Thyroid gland (tissue), 4 donors: ENCODE measurements at places on chromosomes 5 and 9. TPM values are rescaled to one million over a fixed set of nuclear protein-coding genes. Genes with fewer than 3 reads are reported as not detected.

SOX30 gene
- total RNA-seq, result 0.27 TPM

DNA sequence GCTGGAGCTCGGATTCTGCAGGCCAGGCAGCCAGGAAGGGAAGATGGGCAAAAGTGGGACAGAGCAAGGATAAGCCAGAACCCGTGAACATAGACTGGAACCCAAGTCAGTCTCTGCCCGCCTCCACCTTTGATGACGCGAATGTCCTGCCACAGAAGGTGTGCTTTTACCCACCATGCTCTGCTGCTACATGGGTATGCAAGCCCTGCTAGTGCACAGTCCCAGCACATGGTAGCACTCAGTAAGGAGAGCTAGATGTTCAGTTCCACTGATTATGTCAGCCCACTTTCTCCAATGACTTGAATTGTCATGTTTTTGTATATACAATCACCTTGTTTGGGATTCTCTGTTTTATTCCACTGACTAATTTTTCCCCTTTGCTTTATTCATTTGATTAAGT is 11.4 kb upstream of the CD72 start:
- H3K4me3 ChIP-seq, result no peak overlapping the region
- no peaks in the 10 kb centered on the region for H3K4me1 ChIP-seq
- no peaks in the 10 kb centered on the region for H3K27me3 ChIP-seq

DNA sequence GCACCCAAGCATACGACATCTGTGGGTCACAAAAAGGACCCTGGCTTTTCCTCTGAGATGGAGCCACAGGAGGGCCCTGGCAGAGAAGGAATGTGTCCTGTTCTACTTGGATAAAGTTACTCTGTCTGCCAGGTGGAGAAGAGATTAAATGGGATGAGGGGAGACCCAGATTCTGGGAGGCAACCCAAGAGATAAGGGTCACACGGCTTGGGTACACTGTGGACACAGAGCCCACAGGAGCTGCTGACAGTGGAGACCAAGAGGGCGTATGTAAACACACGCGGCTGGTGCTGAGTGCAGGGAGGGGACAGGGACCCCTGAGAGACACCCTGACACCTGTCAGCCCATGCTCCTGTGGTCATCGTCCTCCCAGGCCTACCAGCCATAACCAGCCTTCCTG is 6.2 kb downstream of the CDK20 start:
- no peak for DNase-seq
- H3K4me1 ChIP-seq, result no peaks in the 10 kb centered on the region
- no peaks in the 10 kb centered on the region for H3K27me3 ChIP-seq
- H3K36me3 ChIP-seq, result no peaks in the 10 kb centered on the region
- H3K27ac ChIP-seq, result no peak overlapping the region

GRCh38 chr5:102819634-102820033 is 64.5 kb downstream of the PAM start:
- DNase-seq, result no peak
- H3K4me1 ChIP-seq, result peaks cover 7% of the 10 kb centered on the region
- H3K36me3 ChIP-seq, result no peaks in the 10 kb centered on the region
- no peak overlapping the region for H3K27ac ChIP-seq
- H3K4me3 ChIP-seq, result no peak overlapping the region
- no peaks in the 10 kb centered on the region for H3K27me3 ChIP-seq

DNA sequence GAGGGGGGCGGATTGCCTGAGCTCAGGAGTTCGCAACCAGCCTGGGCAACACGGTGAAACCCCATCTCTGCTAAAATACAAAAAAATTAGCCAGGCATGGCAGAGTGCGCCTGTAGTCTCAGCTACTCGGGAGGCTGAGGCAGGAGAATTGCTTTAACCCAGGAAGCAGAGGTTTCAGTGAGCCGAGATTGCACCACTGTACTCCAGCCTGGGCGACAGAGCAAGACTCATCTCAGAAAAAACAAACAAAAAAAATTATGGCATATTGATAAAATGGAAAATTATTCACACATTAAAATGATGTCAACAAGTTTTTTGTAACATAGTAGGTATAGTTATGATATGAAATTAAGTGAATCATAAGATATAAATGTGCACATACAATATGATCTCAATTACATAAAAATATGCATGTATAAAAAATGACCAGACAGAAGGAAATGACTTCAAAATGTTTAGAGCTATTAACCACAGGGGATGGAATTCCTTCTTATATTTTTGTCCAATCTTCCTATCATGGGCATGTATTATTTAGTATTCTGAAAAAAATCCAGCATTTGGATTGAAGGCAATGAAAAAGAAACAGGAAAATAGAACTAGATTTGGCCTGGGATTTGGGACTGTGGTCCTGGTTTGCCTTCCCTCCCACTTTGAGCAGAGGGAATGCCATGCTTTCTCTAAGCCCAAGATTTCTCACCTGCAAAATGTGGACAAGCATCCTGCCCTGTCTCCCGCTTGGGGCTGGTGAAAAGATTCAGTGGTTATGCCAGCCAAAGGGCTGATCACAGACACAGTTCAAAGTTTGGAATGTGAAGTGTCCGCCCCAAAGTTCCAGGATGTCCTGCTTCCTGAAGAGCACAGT is 19.5 kb downstream of the SPAAR start:
- no peak overlapping the region for H3K27ac ChIP-seq
- H3K27me3 ChIP-seq, result no peaks in the 10 kb centered on the region
- H3K4me1 ChIP-seq, result peaks cover 22% of the 10 kb centered on the region
- no peaks in the 10 kb centered on the region for H3K36me3 ChIP-seq
- no peak for DNase-seq

DNA sequence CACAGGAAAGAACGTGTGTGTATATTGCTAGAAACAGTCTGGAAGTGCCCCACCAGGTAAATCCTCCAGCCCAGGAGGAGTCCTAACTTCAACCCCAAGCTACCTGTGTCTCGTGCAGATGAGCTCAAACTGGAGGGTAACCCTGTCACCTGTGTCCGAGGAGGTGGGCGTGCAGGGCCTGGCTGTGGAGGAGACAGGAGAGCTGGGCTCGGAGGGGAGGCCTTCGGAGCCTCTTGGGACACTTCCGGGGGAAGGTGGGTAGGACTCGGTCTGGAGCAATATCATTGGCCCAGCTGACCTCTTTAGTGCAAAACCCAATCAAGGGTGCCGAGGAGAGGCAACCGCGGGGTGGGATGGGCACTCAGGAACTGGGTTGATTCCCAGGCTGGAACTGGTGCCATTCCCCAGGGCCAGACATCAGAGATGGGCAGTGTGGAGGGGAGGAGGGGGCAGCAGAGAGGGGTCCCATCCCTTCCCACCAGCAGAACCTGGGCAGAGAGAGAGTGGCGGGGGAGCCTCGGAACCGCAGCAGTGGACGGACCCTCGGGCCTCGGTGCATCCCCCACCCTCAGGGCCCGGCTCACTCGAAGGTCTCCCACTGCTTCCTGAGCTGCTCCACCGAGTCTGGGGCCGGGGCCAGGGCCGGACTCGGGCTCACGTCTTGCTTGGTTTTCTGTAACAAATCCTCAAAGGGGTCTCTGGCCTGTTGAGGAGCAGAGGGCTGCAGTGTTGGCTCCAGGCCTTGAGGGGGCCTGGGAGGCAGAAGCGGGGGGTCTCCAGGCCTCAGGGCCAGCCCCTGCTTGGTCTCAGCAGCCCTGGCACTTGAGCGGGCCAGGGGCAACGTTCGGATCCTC is 25.1 kb downstream of the CRB2 start:
- no peak overlapping the region for H3K4me3 ChIP-seq
- no peaks in the 10 kb centered on the region for H3K36me3 ChIP-seq
- peaks cover 4% of the 10 kb centered on the region for H3K4me1 ChIP-seq
- H3K27me3 ChIP-seq, result no peaks in the 10 kb centered on the region

DNA sequence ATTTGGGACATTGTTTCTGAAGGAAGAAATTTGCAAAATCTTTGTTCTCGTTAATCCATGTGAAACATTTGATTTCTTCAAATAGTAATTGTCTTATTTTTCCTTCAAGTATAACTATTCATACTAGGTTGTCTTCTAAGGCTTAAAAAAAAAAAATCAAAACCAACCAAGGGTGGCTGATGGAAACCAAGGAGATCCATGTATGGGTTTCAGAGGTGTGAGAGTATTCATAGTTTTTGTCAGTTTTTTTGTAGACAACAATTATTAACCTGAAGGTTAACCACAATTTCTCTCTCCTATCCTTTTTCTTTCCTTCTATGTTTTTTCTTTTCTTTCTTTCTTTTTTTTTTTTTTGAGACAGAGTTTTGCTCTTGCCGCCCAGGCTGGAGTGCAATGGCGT is 35.4 kb downstream of the KDM4C start:
- no peaks in the 10 kb centered on the region for H3K27me3 ChIP-seq
- no peak overlapping the region for H3K27ac ChIP-seq
- DNase-seq, result no peak
- peaks cover 9% of the 10 kb centered on the region for H3K36me3 ChIP-seq
- H3K4me1 ChIP-seq, result peaks cover 3% of the 10 kb centered on the region

DNA sequence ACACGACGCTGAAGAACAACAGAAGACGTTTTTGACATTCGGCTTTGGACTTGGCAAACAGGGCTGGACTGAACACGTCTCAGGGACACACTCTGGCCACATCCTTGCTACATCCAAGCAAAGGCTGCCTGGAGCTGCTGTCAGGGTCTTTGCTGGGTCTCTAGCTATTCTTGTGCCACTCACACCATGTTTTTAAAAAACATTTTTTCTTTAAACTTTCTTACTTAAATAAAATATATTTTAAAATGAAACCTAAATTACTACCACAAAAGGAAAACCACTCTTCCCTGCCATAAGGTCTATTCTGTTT is 128.3 kb upstream of the PHYKPL start:
- DNase-seq, result no peak
- no peak overlapping the region for H3K27ac ChIP-seq
- H3K4me1 ChIP-seq, result peaks cover 12% of the 10 kb centered on the region
- no peak overlapping the region for H3K4me3 ChIP-seq
- no peaks in the 10 kb centered on the region for H3K27me3 ChIP-seq

FBP2 gene
- not detected for total RNA-seq

DNA sequence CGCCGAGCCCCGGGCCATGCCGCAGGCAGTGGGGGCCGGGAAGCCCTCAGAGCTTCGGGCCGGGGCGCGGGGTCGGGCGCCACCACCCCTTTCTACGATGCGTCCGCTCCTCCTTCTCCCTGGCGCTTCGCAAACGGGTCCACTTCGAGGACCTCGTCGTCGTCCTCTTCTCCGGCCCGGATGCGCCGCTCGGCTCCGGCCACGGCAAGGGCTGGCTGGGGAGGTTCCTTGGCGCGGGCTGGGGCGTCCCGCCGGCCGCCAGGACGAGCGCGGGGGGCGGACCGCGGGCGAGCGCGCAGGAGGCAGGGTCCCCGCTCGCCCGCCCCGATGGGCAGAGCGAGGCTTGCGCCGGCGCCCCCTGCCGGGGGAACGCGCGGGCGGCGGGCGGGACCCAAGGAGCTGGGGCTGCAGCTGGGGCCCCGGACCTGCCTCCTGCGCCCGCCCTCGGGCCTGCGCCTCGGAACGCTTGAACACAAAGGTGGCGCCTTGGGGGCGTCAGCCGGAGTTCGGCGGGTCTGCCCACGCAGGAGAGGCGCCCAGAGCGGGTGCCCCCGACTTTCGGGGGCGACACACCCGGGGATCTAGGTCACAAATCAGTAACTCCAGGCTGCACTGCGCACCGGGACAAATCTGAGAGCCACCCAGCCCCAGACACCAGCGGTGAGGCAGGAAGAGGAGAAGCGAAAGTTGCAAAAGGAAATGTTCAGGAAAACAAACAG is at the start of gene ROR2:
Gene ROR2 (minus strand): TSS at position 283 of the 719 bp plus-strand sequence.
- no peaks in the 10 kb centered on the region for H3K36me3 ChIP-seq
- no peaks in the 10 kb centered on the region for H3K27me3 ChIP-seq
- peak within 1 kb of the TSS; percentile 85 for H3K27ac ChIP-seq
- peaks cover 27% of the 10 kb centered on the region for H3K4me1 ChIP-seq
- H3K4me3 ChIP-seq, result peak within 1 kb of the TSS; percentile 71
- peak; percentile 87 for DNase-seq

DNA sequence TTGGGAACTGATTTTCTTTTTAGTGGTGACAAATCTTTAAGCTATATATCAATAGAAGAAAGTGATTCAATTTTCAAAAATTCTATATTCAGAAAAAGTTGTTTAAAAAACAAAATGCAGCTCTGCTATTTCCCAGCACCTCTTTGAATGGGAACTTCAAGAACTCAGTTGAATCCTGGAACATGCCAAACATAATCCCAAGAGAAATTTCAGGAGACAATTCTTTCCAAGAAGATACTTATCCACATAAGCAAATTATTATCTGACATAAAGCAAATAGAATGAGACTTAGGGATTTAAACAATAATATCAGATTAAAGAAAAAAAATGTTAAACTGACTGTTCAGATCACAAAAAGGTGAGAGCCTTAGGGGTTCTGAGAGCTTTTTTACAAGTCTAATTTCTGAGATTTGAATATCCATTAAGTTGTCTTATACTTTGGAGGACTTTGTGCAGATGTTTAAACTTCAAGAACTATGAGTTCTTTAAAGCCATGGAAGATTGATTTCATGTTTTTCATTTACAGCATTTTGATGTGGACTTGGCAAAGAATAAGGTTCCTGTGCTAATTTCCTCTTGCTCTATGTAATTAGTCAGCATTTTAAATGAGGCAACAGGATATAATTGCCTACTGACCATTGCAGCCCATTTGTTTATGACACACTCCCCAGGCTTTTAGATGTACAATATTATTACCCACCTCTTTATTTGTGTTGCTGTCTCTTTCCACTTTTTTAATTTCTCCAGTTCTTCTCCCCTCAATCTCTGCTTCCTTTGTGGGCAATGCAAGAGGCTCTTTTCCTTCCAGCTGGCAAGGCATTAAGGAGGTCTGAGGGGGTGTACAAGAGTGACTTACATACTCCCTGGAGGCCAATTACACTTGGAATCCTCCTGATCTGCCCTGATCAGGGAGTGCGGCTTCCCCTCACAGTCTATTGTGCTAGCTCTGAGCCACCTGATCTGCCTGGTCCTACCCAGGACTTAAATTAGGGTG is 419.1 kb downstream of the NR2F1-AS1 start:
- H3K4me3 ChIP-seq, result no peak overlapping the region
- H3K27me3 ChIP-seq, result no peaks in the 10 kb centered on the region
- no peak for DNase-seq
- peaks cover 9% of the 10 kb centered on the region for H3K4me1 ChIP-seq
- peak overlapping the region; percentile 27 for H3K27ac ChIP-seq

RNF183 gene
- not detected for total RNA-seq

PCDHGA7 gene
- total RNA-seq, result 8.7 TPM

- no peak for DNase-seq
- H3K27me3 ChIP-seq, result no peaks in the 10 kb centered on the region
- H3K27ac ChIP-seq, result no peak overlapping the region
- H3K36me3 ChIP-seq, result no peaks in the 10 kb centered on the region
These were observed 60.6 kb upstream of the IQGAP2 start for GRCh38 chr5:76342474-76342873.
